ENCODE measurements at places on chromosomes 7 and 10. TPM values are rescaled to one million over a fixed set of nuclear protein-coding genes. Genes with fewer than 3 reads are reported as not detected.

NRCAM gene
- total RNA-seq = 62.1 TPM

TMEM229A gene
- not detected for total RNA-seq

ZCCHC24 gene
- total RNA-seq = 5.7 TPM

HTR5A gene
- total RNA-seq = not detected

ABCB1 gene
- 9.0 TPM for total RNA-seq

FAS gene
- 47.8 TPM for total RNA-seq

AFAP1L2 gene
- 9.0 TPM for total RNA-seq

RAMP3 gene
- total RNA-seq = not detected

IL15RA gene
- 49.6 TPM for total RNA-seq

KIF11 gene
- total RNA-seq = 7.4 TPM

SPDYE5 gene
- total RNA-seq = not detected

AP3M1 gene
- 5.8 TPM for total RNA-seq

FRMPD2 gene
- total RNA-seq = 1.2 TPM

STEAP1 gene
- not detected for total RNA-seq

PHYHIPL gene
- not detected for total RNA-seq

CALML5 gene
- not detected for total RNA-seq

SPDYE1 gene
- total RNA-seq = not detected

LRGUK gene
- not detected for total RNA-seq

SPDYE2 gene
- not detected for total RNA-seq

CCL26 gene
- total RNA-seq = not detected

ST8SIA6 gene
- not detected for total RNA-seq

NUDT13 gene
- total RNA-seq = 4.7 TPM

ZNF282 gene
- total RNA-seq = 20.2 TPM

FAM25G gene
- total RNA-seq = not detected

ENTPD1 gene
- 0.03 TPM for total RNA-seq

SEMA3A gene
- 10.2 TPM for total RNA-seq

ACBD7 gene
- total RNA-seq = 7.5 TPM

STEAP2 gene
- 7.8 TPM for total RNA-seq

ABCA13 gene
- 6.3 TPM for total RNA-seq

RNF148 gene
- not detected for total RNA-seq

ARID5B gene
- total RNA-seq = 3.1 TPM

MET gene
- 254 TPM for total RNA-seq

BAIAP2L1 gene
- total RNA-seq = 14.5 TPM

RBP4 gene
- not detected for total RNA-seq

HOXA6 gene
- 0.96 TPM for total RNA-seq

EPO gene
- total RNA-seq = not detected

CNPY4 gene
- total RNA-seq = 9.5 TPM

EGR2 gene
- total RNA-seq = 0.03 TPM

LDB3 gene
- 0.03 TPM for total RNA-seq

MDH2 gene
- total RNA-seq = 221 TPM

ABCC2 gene
- 68.4 TPM for total RNA-seq

NPTX2 gene
- 40.5 TPM for total RNA-seq

AS3MT gene
- 1.2 TPM for total RNA-seq
